Renal cortical epithelial cell (primary cell): ENCODE measurements at places on chromosomes 1 and 21. TPM values are rescaled to one million over a fixed set of nuclear protein-coding genes. Genes with fewer than 3 reads are reported as not detected.

The F13B gene
- total RNA-seq = not detected in 2 replicates

DNA sequence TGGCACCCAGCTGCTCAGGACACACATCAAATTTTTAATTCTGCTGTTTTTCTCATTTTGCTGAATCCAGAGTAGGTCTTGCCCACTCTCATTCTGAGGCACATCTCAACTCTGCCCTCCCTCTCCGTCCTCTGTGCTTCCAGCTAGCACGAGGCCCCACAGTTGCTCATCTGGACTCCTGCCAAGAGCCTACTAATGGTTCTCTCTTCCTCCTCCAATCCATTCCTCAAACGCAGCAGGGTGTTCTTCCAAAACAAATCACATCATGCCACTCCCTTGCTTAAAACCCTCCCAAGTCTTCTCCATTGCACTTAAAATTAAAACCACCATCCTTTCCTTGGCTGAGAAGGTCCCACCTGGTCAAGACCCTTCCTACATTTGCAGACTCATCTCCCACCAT, 49.8 kb upstream of the SCAF4 start:
- peak; percentile 39 for DNase-seq

The HES5 gene
- total RNA-seq = not detected in 2 replicates

DNA sequence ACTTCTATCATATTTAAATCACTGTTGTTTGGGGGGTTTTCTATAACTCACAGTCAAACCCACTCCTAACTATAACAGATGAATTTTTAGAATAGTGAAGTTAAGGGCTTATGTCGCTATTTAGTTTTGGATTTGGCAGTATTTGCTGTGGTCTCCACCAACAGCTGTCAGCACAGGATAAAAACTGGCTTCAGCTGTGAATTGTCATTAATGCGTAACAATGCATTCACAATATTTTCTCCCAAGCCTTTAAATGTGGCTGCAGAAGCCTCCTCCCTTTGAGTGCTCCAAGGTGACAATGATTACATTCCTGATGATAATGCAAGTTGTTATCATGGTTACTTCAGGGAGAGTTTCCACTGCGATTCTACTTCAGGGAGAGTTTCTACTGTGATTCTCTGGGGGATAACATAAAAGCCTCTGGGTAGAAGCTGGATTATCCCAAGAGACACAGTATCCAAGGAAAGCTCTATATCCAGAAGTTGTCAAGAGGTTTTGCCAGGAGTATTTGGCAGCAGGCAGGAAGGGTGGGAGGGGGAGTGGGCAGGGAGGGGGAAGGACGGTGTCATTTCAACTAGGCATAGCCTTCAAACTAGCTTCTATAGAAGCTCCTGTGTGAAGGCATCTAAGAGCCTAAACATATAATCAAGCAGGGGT, 14.9 kb upstream of the SMIM12 start:
- DNase-seq = no peak

DNA sequence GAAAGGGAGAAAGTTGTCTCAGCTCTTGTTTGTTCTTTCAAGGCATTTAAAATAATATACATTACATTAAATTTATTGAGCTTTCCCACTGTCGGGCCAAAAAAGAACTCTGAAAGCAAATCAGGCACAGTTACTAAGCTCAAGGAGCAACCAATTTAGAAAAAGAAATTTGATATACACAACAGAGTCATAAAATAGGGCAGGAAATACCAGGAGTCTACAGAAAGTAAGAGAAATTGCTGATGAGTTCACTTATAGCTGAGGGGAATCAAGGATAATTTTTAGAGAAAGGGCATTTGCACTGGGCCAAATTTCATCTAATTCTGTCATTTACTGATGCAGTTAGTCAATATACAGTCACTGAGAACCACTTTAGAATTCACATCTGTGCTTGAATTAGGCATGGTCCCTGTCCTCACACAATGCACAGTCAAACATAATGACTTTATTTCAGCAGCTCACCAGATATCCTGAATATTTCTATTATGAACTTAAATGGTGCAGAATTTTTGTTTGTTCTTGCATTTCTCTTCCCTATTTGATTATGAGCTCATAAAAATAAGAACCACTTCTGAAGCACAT, 249.6 kb upstream of the BEND5 start:
- no peak for DNase-seq

GRCh38 chr1:101064697-101065096, 39.1 kb upstream of the DPH5 start:
- no peak for DNase-seq
